Aorta (tissue), 5 donors: ENCODE measurements at places on chromosomes 1 and 21.

DNA sequence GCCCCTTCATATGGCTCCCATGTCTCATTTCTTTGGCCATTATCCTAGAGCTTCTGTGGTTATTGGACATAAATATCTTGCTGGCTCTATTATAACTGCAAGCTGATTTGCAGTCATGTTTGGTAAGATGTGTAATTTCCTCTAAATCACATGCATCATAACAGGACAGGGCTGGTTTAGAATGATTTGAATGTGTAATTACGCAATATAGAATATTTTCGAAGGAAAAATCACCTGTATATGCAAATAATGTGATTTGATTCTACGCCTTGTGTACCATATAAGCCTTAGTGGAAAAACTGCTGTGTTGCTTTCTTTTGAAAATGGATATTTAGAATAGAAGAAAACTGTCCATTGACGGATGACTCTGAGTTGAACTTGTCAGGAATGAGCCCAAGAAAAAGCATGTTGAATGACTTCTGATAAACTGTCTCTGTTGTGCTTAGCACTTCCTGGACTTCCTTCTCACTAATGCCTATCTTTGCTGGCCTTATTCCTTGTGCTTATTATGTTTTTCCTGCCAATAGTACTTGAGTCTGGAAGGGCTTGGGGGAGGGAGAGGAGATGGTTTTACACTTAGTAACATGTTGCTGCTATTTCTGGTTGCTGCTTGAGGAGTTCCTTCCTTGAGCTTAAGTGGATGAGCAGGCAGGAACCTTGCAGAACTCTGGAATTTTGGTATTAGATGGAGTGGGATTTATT, 6.5 kb downstream of the CACHD1 start:
- H3K27ac ChIP-seq = peak overlapping the region; percentile 57
- peaks cover 7% of the 10 kb centered on the region for H3K4me1 ChIP-seq
- H3K36me3 ChIP-seq = no peaks in the 10 kb centered on the region
- no peak for DNase-seq
- no peaks in the 10 kb centered on the region for H3K27me3 ChIP-seq
- no peak overlapping the region for H3K4me3 ChIP-seq

GRCh38 chr1:50447961-50448360, 24.7 kb upstream of the DMRTA2 start:
- H3K4me1 ChIP-seq = no peaks in the 10 kb centered on the region
- H3K27ac ChIP-seq = no peak overlapping the region
- no peaks in the 10 kb centered on the region for H3K27me3 ChIP-seq
- DNase-seq = no peak

- H3K4me1 ChIP-seq = no peaks in the 10 kb centered on the region
- no peak for DNase-seq
- no peaks in the 10 kb centered on the region for H3K27me3 ChIP-seq
- no peaks in the 10 kb centered on the region for H3K36me3 ChIP-seq
Observed at GRCh38 chr1:147811273-147811672, 50.9 kb upstream of the GJA5 start.

DNA sequence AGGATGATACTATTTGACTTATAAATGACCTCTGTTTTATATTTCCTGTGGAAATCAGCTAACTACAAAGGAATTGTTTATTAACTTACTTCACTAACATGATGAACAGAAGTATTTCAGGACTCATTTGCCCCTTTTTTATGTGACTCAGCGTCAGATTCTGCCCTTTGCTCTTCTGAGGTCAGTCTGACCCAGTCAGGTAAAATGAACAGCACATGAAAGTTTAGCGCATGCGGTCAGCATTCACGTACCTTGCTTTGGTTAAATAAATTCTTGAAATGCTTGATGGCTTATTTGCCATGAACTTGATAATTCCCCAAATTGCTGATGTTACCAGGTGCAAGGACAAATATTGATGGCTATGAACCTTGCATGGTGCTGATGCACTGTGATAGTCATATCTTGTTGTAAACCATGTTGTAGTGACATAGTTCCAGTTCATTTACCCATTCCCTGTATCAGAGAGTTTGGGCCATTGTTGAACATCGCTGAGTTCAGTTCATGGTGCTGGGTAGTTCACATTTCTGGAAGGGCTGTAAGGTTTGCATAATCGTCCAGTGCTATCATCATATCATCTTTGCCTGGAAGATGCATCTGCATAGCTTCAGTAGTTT, 133.4 kb downstream of the NFIA start:
- no peaks in the 10 kb centered on the region for H3K36me3 ChIP-seq
- DNase-seq = no peak
- no peak overlapping the region for H3K27ac ChIP-seq
- peaks cover 5% of the 10 kb centered on the region for H3K4me1 ChIP-seq

DNA sequence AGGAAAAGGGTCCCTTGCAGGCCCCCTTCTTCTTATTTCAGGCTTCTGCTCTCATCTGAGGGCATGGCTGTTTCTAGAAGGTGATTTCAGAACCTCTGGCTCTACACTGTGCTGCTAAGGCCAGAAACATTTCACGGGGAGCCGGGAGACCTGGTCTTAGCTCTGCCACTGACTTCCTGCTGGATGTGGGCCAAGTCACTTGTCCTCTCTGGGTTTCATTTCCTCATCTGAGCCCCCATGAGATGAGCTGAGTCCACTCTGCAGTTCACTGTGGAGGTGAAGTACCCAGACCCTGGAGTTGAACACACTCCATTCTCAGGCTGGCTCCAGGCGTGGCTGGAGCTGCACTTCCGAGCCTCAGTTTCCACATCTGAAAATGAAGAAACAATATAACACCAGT, 2.1 kb downstream of the PADI1 start:
- no peaks in the 10 kb centered on the region for H3K36me3 ChIP-seq
- DNase-seq = peak; percentile 86
- no peaks in the 10 kb centered on the region for H3K4me1 ChIP-seq
- H3K27ac ChIP-seq = no peak overlapping the region
- no peak overlapping the region for H3K4me3 ChIP-seq

DNA sequence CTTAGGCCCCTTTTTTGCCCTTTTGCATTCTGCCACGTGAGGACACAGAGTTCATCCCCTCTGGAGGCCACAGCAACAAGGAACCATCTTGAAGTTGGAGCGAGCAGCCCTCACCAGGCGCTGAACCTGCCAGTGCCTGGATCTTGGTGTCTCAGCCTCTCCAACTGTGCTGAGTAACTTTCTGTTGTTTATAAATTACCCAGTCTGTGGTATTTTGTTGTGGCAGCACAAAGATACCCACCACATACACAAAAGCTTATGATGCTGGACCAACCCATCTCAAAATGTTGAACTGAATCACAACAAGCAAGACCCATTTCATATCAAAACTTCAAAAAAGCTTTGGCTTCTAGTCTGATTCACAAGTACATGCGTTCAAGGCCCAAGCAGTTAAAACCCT, 649.9 kb downstream of the KIF26B start:
- H3K36me3 ChIP-seq = no peaks in the 10 kb centered on the region
- H3K4me1 ChIP-seq = no peaks in the 10 kb centered on the region
- H3K4me3 ChIP-seq = no peak overlapping the region
- no peaks in the 10 kb centered on the region for H3K27me3 ChIP-seq

- no peak overlapping the region for H3K4me3 ChIP-seq
- H3K27me3 ChIP-seq = no peaks in the 10 kb centered on the region
- no peak for DNase-seq
- H3K27ac ChIP-seq = no peak overlapping the region
- H3K4me1 ChIP-seq = no peaks in the 10 kb centered on the region
Observed at GRCh38 chr1:203447151-203447550, 28.5 kb upstream of the PRELP start.

- no peaks in the 10 kb centered on the region for H3K36me3 ChIP-seq
- no peak for DNase-seq
- H3K4me3 ChIP-seq = no peak overlapping the region
- no peaks in the 10 kb centered on the region for H3K27me3 ChIP-seq
- no peaks in the 10 kb centered on the region for H3K4me1 ChIP-seq
Observed at GRCh38 chr1:119679223-119679622, 31.2 kb upstream of the ZNF697 start.

DNA sequence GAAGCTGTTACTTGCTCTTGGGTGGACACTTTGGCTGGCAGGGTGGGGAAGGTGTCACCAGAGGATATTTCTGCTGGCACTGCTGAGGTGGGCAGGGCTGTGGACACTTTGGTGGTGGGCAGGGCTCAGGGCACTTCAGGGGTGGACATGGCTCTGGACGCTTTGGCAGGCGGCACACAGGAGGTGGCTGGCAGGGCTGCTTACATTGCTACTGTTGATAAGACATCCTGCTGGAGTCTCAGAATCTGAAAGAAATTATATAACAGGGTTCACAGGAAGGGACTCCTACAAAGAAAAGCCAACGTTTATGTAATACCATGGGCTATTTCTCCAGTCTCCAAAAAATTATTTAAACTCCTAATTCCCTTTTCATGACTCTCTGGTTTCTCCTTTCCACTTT, 10.2 kb downstream of the SPRR2G start:
- H3K4me1 ChIP-seq = no peaks in the 10 kb centered on the region
- no peaks in the 10 kb centered on the region for H3K27me3 ChIP-seq
- no peaks in the 10 kb centered on the region for H3K36me3 ChIP-seq
- no peak for DNase-seq
- no peak overlapping the region for H3K27ac ChIP-seq

- no peaks in the 10 kb centered on the region for H3K4me1 ChIP-seq
- no peak overlapping the region for H3K4me3 ChIP-seq
- H3K27ac ChIP-seq = no peak overlapping the region
- DNase-seq = no peak
- H3K27me3 ChIP-seq = no peaks in the 10 kb centered on the region
Observed at GRCh38 chr1:114102136-114102535, 51.5 kb downstream of the SYT6 start.

- DNase-seq = no peak
- H3K27me3 ChIP-seq = no peaks in the 10 kb centered on the region
- H3K36me3 ChIP-seq = no peaks in the 10 kb centered on the region
- H3K27ac ChIP-seq = no peak overlapping the region
Observed at GRCh38 chr21:25831300-25831960, 96.7 kb downstream of the GABPA start.

- H3K27me3 ChIP-seq = no peaks in the 10 kb centered on the region
- H3K4me3 ChIP-seq = no peak overlapping the region
- no peaks in the 10 kb centered on the region for H3K4me1 ChIP-seq
- no peak for DNase-seq
Observed at GRCh38 chr1:92210701-92211100, 7.0 kb upstream of the C1orf146 start.

GRCh38 chr21:42453224-42453985, 42.6 kb downstream of the RSPH1 start:
- no peak overlapping the region for H3K4me3 ChIP-seq
- no peak for DNase-seq
- no peaks in the 10 kb centered on the region for H3K4me1 ChIP-seq
- H3K27me3 ChIP-seq = no peaks in the 10 kb centered on the region

DNA sequence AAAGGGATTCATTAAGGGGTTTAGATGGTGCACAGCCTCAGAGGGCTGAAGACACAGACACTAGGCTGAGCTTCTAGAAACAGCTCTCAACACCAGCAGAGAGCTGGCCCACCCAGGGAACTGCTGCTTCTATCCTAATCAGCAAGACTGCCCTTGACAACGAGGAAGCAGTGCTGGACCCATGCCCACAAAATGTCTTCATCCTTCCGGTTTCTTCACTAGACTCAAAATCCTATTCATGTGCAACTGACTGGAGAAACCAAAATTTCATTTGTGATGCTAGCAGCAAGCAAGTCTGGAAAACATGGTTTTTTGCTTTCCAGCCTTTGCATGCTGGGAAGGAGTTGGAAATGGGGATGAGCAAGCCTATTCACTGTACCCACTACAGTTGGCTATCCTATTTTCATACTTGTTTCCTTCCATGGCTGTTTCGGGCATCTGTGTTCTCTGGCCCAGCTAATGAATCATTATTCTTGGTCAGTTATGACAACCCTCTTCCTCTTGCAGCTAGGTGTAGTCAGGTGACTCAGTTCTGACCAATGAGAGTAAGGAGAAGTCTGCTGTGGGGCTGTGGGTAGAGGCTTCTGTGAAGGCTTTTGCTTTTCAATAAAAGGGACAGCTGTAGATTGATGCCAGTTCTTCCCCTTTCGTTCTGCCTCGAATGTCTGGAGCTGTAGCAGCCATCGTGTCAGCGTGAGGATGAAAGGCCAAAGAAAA, 14.6 kb upstream of the TMEM61 start:
- no peak overlapping the region for H3K4me3 ChIP-seq
- no peaks in the 10 kb centered on the region for H3K27me3 ChIP-seq

DNA sequence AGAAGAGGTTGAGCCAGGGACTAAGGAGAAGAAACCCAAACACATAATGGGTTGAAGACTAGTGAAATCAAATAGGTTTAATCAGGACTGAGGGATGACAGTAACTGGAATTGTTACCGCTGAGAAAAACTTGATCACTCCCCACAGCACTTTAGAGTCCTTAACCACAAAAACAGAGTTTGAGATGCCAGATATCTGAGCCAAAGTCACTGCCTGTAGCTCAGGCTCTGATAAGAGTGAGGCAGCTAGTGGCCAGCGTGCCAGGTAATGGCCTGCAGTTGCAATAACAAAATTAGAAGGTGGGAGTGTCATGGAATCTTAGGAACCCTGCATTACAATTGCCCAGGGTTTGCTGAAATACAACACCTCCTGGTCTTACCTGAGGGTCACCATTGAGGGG, 48.0 kb downstream of the PRKAB2 start:
- no peaks in the 10 kb centered on the region for H3K27me3 ChIP-seq
- H3K27ac ChIP-seq = no peak overlapping the region
- no peaks in the 10 kb centered on the region for H3K36me3 ChIP-seq
- DNase-seq = no peak

DNA sequence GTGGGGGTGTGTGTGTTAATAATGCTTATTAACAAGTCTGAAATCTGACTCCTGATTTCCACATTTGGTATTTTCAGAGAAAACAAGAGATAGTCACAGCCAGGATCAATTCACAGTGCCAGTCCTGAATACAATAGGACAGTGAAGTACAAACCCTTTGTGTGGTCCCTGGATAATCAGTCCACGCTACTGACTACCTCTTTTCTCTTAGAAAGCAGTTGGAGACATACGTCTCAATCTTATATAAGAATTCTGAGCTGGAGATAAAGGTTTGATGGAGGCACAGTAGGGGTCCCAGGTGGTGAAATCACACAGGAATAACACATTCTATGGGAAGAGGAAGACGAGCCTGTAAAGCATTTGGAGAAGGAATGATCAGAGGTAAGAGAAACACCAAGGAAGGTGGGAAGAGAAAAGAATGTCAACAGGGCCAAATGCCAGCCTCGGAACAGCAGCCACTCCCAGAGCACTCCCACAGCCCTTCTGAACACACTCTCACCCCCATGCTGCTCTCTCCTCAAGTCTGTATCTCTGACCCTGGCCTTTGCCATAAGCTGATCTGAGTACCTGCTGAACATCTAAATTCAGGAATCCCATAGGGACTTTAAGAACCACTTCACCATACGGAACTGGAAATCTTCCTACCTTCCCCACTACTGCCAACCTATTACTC, 48.6 kb downstream of the TRAF5 start:
- DNase-seq = no peak
- H3K4me3 ChIP-seq = no peak overlapping the region
- H3K36me3 ChIP-seq = no peaks in the 10 kb centered on the region
- H3K4me1 ChIP-seq = no peaks in the 10 kb centered on the region
- H3K27ac ChIP-seq = no peak overlapping the region
- H3K27me3 ChIP-seq = no peaks in the 10 kb centered on the region

- no peaks in the 10 kb centered on the region for H3K4me1 ChIP-seq
- H3K4me3 ChIP-seq = no peak overlapping the region
- no peaks in the 10 kb centered on the region for H3K36me3 ChIP-seq
Observed at GRCh38 chr1:26275580-26276431, 4.1 kb upstream of the SH3BGRL3 start.

- H3K27ac ChIP-seq = no peak overlapping the region
- no peaks in the 10 kb centered on the region for H3K4me1 ChIP-seq
- DNase-seq = no peak
Observed at GRCh38 chr1:210624722-210625121, 296.0 kb downstream of the HHAT start.
